ENCODE measurements at places on chromosomes 2 and 18.
A peak's percentile ranks its signal among the peaks of the same experiment; 100 is the strongest.

DNA sequence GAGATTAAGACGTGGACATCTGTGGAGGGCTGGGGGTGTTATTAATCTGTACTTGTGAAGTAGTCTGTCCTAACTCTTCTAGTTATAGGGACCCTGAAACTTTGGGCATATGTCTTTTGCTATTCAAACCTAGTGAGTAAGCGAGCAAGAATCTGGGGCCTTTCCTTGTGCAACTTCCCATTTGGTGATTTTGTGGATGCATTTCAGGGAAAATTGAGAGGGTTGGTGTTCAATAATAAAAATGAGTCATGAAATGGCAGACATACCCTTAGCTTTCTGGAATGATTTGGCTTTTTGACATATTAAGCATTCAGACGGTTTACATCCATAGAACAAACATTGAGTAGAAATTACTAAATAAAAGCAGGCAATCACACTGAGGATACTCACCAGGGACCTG lies 17.0 kb downstream of the COL4A4 start:
- H3K4me3 ChIP-seq, result no peak overlapping the region
- H3K27me3 ChIP-seq, result no peaks in the 10 kb centered on the region
- DNase-seq, result no peak

DNA sequence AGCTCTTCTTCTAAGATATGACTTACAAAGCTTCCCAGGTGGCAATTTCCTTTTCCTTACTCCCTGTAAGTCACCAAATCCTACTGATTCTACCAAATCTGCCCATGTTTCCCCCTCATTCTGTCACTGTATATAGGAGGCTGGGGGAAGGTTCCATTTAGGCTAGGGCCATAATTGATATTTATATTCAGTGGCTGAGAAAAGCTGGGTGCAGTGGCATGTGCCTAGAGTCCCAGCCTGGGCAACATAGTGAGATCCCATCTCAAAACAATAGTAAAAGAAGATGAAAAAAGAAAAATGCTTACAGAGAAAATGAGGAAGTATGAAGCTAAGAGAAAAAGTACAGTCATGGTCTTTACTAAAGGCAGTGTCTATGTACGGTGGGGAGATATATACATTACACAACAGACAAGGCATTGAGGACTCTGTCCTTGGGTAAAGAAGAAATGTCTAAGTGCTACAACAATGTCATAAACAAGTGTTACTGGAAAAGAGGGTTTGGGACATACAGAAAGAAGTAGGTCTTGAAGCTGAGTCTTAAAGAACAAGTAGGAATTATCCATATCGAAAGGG lies 4.8 kb downstream of the CWC22 start:
- H3K4me3 ChIP-seq, result no peak overlapping the region
- no peak overlapping the region for H3K27ac ChIP-seq

DNA sequence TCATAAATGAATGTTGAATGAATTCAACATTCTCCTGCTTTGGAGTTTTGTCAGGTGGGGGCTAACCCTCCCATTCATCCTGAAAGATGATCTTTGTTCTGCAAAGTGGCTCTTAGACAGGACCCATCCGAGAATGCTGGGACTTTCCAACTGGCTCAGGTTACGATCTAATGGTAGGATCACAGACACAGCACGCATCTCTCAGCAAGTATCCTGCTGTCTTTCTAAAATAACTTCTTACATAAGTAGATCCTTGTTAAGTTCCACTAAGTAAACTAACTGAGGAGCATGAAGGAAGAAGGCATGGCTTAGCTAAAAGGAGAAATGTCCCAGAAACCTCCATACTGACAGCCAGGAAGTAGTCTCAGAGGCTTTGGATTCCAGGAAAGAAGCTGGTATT lies 23.7 kb downstream of the CYP27A1 start:
- peaks cover 9% of the 10 kb centered on the region for H3K36me3 ChIP-seq
- no peak overlapping the region for H3K27ac ChIP-seq
- peaks cover 6% of the 10 kb centered on the region for H3K4me1 ChIP-seq
- DNase-seq, result no peak
- H3K4me3 ChIP-seq, result no peak overlapping the region

DNA sequence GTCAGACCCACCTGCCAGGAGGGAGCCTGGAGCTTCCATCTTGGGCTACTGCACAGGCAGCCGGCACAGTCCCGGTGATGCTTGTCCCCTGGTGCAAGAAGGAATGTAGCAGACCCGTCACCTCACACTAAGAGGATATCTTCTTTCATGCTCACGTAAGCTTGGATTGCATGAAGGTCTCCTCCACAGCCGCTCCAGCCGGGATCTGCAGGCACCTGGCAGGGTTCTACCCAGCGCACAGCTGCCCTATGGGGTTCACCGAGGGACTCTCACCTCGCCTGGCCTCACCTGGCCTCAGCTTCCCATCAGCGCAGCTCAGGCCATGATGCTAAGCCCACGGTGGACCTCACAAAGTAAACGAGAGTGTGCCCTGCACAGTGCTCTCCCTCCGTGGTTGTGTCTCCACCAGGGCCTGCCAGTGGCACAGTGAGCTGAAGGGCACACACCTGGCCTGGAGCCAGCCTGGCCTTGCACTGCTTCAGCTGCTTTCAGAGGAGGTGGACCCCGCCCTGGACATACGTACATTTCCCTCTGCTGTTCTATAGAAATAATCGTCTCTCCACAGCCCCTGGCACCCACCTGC lies 239.1 kb downstream of the SEPTIN10 start:
- no peak overlapping the region for H3K4me3 ChIP-seq
- peaks cover 7% of the 10 kb centered on the region for H3K27me3 ChIP-seq
- H3K4me1 ChIP-seq, result no peaks in the 10 kb centered on the region
- no peaks in the 10 kb centered on the region for H3K36me3 ChIP-seq
- DNase-seq, result no peak

DNA sequence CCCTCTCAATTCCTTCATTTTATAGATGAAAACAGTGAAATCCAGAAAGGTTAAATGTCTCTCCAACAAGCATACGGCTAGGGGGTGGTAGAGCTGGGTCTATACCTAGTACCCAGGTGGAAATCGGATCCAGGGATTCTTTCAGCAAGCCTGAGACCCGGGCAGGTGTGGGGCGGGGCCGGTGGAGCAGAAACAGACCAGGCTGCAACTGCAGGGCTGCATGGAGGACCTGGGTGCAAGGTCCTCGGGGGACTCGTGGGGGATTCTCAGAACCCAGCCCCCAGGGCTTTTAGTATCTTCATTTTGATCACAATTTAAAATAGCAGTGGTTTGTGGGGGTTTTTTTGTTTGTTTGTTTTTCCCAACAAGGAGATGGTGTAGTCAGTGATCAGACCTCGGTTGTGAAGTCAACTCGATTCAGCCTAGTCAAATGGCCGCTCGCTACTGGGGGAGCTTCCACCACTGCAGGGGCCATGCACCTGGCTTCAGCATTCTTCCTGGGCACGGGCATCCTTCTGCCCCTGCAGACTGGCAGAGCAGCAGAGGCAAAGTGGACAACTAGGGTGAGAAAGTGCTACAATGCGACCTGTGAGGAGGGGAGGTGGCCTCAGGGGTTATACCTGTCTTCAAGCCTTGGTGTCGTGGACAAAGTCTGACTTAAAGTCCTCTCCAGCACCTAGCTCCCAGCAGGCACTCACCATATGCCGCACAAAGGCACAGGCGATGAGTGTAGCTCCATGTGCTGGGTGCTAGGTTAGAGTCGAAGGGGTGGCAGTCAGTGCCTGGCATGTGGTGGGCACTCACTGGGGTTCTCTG lies 46.3 kb downstream of the GORASP2 start:
- DNase-seq, result no peak
- no peaks in the 10 kb centered on the region for H3K36me3 ChIP-seq
- no peak overlapping the region for H3K4me3 ChIP-seq
- no peak overlapping the region for H3K27ac ChIP-seq

GRCh38 chr2:162072976-162073887 lies 783 bp downstream of the DPP4 start:
- H3K4me3 ChIP-seq, result peak overlapping the region; percentile 89
- H3K27ac ChIP-seq, result peak overlapping the region; percentile 51
- DNase-seq, result peak; percentile 67
- peaks cover 2% of the 10 kb centered on the region for H3K36me3 ChIP-seq
- H3K4me1 ChIP-seq, result peaks cover 8% of the 10 kb centered on the region

DNA sequence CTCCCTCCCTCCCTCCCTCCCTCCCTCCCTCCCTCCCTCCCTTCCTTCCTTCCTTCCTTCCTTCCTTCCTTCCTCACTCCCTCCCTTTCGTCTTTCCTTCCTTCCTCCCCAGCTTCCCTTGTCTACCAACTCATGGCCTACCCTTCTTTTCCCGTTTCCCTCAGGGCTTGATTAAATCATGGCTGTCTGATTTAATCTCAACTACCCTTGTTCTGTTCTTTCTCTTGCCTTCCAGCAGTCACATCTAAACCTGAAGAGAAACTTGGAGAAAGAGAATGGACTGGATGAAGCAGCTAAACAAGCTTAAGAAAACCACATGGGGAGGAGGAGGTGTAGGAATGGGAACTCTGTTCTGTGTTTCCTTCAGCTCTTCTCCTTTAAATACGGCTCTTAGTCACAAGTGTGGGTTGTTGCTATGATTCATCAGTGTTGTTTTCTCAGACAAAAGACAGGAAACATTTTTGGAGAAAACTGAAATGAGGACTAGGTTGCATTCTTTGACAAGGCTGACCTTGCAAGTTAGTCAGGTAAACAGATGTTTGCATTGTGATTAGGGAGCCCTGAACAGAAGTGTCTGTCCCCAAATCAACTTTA lies 177.9 kb downstream of the LRRTM1 start:
- DNase-seq, result no peak
- H3K4me1 ChIP-seq, result no peaks in the 10 kb centered on the region
- no peaks in the 10 kb centered on the region for H3K27me3 ChIP-seq
- H3K36me3 ChIP-seq, result no peaks in the 10 kb centered on the region
